ENCODE measurements at places on chromosomes 7 and 10. TPM values are rescaled to one million over a fixed set of nuclear protein-coding genes. Genes with fewer than 3 reads are reported as not detected.

The MOGAT3 gene
- not detected for total RNA-seq

The CALML5 gene
- not detected for total RNA-seq

The SPDYE8 gene
- not detected for total RNA-seq

The HOXA11 gene
- not detected for total RNA-seq

The XRCC2 gene
- 10.5 TPM for total RNA-seq

DNA sequence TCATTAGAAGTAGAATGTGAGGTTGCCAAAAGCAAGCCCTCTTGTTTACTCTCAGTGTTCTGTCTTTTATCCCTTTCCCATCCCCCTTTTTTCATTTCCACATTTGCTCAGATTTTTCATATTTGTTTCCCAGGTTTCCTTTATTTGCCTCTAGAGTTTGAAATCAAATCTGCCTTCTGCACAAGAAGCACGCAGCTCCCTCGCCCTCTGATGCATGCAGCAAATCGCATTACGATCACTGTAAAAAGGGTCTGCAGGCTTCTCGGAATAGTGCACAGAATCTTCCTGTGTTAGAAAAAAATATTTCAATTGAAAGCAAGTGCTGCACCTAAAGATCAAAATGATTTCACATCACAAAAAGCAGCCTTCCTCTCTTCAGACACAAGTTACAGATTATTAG lies 129.0 kb downstream of the GPAM start:
- DNase-seq: no peak

DNA sequence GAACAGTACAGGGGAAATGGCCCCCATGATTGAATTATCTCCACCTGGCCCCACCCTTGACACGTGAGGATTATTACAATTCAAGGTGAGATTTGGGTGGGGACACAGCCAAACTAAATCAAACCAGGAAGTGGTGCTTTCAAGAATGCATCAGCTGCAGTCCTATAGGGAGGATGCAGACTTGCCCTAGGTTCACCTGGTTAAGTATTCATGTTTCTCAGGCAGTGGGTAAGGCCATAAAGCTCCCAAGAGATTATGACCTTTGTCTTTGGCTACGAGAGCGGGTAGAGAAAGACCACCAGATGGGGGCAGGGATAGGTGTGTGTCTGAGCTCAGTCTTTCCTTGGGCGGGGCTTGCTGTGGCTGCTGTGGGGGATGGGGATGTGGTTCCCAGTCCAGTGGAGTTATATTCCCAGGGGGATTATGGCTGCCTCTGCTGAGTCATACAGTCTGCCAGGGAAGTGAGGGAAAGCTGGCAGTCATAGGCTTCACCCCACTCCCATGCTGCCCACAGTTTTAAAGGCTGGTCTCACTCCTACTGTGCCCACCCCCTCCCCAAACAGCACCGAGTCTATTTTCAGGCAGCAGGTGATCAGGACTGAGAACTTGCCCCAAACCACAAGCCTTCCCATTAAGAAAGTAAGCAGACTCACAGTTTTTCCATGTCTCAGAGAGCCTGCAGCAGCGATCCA lies 8.4 kb upstream of the R3HCC1L start:
- peak; percentile 63 for DNase-seq

- no peak for DNase-seq
Measured at GRCh38 chr7:42805601-42806000, 106.3 kb downstream of the C7orf25 start.

DNA sequence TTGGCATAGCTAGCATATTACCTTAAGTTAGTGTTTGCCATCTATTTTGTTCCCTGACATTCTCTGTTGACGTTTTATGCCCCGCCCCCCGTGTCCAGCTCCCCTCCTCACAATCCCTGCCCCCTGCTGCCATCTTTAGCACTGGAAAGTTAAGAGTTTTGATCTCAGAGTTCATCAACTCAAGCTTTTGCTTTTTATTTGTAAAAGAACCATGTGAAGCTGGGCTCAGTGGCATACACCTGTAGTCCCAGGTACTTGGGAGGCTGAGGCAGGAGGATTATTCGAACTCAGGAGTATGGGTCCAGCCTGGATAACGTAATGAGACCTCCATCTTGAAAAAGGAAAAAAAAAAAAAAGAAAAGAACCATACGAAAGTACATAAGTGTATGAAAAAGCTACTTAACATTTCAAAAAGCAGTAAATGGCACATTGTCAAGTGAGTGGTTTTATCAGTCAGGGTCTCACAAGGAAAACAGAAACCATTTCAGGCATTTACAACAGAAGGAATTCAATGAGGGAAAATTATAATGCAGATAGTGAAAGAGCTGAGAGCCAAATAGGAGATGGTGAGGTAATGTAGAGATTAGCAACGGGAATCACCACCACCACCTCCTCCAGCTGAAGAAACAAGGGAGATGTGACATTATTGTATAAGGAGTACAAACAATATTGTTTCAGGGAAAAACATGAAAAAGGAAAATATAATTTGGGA lies 64.9 kb downstream of the MCU start:
- DNase-seq: no peak

DNA sequence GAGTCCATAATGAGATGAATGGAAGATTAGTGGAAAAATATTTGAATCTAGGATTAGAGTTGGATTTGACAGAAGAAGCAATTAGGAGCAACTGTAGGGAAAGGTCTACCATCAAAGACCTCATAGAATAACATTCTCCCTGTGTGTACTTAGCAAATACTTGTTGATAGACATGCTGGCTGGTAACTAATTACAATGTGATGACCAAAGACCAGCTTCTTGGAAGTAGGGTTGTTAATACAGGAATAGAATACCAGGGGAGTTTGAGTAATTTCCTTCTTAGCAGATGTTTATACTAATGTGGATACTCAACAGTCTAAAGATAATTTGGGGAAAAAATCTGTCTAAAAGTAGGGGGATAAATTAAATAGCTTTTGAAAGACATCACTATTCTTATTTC lies 357.5 kb upstream of the BMPER start:
- no peak for DNase-seq

GRCh38 chr10:48333856-48334255 lies 27.4 kb downstream of the MAPK8 start:
- DNase-seq: peak; percentile 84

DNA sequence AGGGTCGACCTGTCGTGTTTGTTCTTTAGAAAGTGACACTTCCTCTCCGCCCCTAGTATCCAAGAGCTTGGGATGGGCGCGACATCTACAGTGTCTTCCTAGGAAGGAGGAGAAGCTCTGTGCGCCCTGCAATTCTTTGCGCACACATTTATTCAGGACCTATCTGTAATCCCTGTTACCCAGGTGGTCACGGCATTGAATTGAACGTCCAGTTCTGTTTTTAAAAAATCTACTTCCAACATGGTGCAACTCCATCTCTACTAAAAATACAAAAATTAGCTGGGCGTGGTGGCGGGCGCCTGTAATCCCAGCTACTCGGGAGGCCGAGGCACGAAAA lies 606 bp upstream of the LAMB1 start:
- no peak for DNase-seq

- no peak for DNase-seq
Measured at GRCh38 chr10:35612385-35613106, 7.4 kb downstream of the GJD4 start.

- peak; percentile 80 for DNase-seq
Measured at GRCh38 chr7:81161451-81162075, 242.7 kb upstream of the SEMA3C start.

DNA sequence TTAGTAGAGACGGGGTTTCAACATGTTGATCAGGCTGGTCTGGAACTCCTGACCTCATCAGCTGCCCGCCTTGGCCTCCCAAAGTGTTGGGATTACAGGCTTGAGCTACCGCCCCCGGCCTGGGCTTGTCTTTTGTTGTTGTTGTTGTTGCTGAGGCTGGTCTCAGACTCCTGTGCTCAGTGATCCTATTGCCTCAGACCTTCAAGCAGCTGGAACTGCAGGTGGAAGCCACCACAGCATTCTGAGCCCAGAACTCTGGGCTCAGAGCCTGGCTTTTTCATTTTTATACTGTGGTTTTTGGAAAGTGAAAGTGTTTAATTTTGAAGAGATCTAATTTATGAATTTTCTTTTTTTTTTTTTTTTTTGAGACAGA lies 16.2 kb upstream of the DNAJB6 start:
- DNase-seq: no peak

- DNase-seq: peak; percentile 58
Measured at GRCh38 chr7:142443216-142444010, 185.6 kb upstream of the PRSS58 start.

- DNase-seq: no peak
Measured at GRCh38 chr7:77975672-77976480, 177.3 kb downstream of the PHTF2 start.

DNA sequence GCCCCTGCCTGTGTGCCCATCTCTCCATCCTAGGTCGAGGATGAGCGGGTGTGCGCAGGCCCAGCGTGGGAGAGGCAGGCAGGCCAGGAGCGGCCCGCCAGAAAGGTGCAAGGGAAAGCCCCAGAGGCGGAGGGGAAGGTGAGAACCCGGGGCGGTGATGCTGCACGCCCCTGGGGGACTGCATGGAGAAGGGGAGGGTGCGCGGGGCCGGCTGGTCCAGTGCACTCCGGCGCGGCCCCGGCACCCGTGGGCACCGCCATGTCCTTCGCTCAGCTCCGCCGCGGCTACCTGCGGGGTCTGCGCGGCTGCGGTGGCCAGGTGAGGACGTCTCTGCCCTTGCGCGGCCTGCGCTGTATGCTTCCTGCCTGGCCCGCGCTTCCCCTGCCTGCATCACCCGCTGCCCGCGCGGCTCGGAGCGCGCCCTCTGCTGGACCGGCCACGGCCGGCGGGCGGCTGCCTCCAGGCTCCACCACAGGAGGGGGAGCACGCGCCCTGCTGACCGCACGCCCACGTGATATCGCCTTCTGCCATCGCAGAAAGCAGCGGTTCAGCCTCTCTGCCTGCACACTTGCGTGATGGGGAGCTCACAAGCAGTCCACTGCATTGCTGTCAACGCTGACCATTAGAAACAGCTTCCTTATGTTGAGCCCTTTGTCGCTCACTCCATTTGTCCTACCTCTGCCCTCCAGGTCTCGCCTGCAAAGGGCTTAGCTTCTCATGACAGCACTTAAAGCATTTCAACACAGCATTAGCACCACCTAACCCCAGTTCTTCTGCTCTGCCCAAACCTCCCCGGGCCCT lies 73.9 kb downstream of the CXCL12 start:
- peak; percentile 47 for DNase-seq

GRCh38 chr10:50552308-50552707 lies 71.4 kb downstream of the SGMS1 start:
- DNase-seq: no peak

DNA sequence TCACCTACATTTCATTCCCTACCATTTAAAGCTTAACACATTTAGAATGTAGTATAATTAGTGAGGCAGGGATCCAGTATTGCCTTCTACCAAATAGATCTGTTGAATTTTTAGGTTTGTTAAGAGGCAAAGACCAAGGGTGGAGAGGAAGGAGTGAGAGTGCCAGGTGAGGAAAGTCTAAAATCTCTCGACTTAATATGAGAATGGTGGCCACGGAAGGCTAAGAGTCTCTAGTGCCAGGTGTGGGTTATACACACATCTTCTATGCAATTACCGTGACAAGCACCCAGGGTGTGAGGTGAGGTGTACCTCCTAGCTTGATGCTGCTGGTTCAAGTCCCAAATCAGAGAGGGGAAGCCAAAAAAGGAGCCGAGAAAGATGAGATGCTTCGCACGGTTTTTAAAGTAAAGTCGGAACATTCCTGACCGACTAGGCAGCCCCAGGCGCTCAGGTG lies 439 bp downstream of the IQUB start:
- no peak for DNase-seq

- peak; percentile 38 for DNase-seq
Measured at GRCh38 chr10:63767138-63767801, 246.1 kb downstream of the REEP3 start.

DNA sequence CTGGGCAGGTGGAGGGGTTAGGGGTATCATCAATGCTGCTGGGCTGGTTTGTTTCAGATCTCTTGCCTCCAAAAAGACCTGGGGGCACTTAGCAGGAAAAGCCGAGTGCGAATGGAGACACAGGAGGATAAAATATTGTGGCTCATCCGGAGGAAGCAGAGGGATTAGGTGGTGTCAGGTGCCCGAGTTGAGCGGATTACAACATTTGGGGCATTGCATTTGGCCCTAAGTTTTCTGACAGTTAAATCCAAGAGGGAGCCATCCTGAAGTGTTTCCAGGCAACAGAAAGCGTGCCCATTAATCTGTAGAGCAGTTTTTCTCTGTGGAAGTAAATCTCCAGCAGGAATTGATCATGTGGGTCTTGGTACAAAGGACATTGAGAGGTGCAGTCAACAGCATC lies 85.9 kb downstream of the CDH23 start:
- DNase-seq: no peak
